ENCODE measurements at places on chromosomes 6 and 20. TPM values are rescaled to one million over a fixed set of nuclear protein-coding genes. Genes with fewer than 3 reads are reported as not detected.

- peak; percentile 62 for DNase-seq
These were observed 2.8 kb downstream of the UNC5CL start for GRCh38 chr6:41036186-41036585.

- DNase-seq, result no peak
These were observed 62.5 kb upstream of the LOC128125822 start for GRCh38 chr6:63509652-63510352.

GRCh38 chr6:99993533-99994251 lies at the start of gene MCHR2:
TSS of gene MCHR2 (minus strand) at chr6:99994223. CDS start at chr6:99956147, 38,076 bp downstream.
- no peak for DNase-seq

GRCh38 chr20:32917191-32917950 lies 58.6 kb downstream of the EFCAB8 start:
- no peak for DNase-seq

DNA sequence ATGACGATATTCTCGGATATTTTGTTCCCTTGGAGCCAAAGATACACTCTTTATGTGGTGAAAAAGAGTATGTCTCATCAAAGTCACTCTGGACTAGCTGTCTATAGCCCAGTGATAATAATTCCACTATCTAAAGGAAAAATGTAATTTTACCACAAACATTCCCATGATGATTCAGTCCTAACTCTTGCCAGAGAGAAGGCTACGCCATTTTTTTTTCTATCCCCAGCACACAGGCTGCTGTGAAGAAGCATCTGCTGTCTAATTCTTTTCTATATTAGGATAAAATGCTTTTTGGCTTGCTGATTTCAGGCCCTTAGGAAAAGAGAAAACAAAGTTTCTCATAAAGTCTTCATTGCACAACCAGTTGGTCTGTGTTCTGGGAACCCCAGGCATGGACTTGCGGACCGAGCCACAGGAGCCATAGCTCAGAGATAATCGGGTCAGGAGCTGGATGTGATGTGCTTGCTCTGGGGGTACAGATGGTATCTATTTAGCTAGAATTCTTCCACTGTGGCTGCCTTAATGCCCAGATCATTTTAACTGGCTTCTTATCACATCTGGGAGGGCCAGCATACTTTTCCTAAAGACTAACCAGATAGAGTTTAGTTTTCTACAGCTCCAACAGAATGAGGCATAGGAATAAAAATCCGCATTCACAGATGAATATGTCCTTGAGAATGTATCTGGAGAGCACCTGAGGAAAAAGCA lies 683.7 kb upstream of the ID4 start:
- no peak for DNase-seq

GRCh38 chr6:145848541-145848940 lies 33.9 kb upstream of the FBXO30 start:
- no peak for DNase-seq

- DNase-seq, result peak; percentile 20
These were observed 1.3 kb downstream of the MCUR1 start for GRCh38 chr6:13813026-13813425.

PRR18 gene
- not detected for total RNA-seq

ATP6V1G2 gene
- 1.1 TPM for total RNA-seq

SASH1 gene
- total RNA-seq, result 10.5 TPM

ANGPT4 gene
- total RNA-seq, result not detected

PKHD1 gene
- 0.40 TPM for total RNA-seq

SLC23A2 gene
- 18.3 TPM for total RNA-seq

RAB44 gene
- not detected for total RNA-seq

All from PC-3 (cell line).